ENCODE measurements at places on chromosomes 5 and 9. TPM values are rescaled to one million over a fixed set of nuclear protein-coding genes. Genes with fewer than 3 reads are reported as not detected.

GRCh38 chr5:119501671-119502179, 49.4 kb downstream of the HSD17B4 start:
- H3K4me1 ChIP-seq, result no peaks in the 10 kb centered on the region
- no peak overlapping the region for H3K4me3 ChIP-seq
- H3K27ac ChIP-seq, result no peak overlapping the region
- no peaks in the 10 kb centered on the region for H3K27me3 ChIP-seq
- H3K36me3 ChIP-seq, result peaks cover 3% of the 10 kb centered on the region

DNA sequence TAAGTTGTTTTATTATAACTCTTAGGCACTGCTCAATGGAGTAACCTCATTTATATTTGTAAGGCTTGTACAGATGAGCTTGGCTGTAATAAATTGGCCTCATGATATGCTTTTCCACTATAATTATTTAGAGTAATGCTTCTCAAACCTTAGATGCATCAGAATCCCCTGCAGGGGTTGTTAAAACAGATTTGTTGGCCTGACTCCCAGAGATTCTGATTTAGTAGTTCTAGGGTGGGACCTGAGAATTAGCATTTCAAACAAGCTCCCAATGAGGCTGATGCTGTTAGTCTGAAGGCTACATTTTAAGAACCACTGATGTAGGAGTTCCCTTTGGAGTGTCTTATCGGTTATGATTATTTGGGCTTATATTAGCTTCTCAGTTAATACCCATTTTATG, 38.2 kb upstream of the ARSB start:
- H3K27ac ChIP-seq, result no peak overlapping the region
- no peak for DNase-seq
- H3K4me3 ChIP-seq, result no peak overlapping the region
- no peaks in the 10 kb centered on the region for H3K36me3 ChIP-seq

CER1 gene
- total RNA-seq, result not detected

DNA sequence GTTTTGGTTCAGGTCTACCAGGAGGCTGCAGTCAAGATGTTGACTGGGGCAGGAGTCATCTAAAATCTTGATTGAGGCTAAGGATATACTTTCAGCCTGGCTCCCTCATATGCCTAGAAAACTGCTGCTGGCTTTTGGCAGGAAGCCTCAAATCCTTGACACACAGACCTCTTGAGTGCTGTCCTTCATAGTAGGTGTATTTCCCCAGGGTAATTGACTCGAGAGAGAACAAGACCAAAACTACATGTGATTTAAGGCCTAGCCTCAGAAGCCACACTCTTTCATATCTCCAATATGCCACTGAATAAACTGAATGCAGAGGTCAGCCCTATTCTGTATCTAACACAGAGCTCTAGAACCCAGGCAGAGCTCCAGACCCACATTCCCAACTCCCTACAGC, 402.3 kb upstream of the ADAMTS16 start:
- no peaks in the 10 kb centered on the region for H3K27me3 ChIP-seq
- no peaks in the 10 kb centered on the region for H3K36me3 ChIP-seq
- H3K4me1 ChIP-seq, result no peaks in the 10 kb centered on the region
- H3K4me3 ChIP-seq, result no peak overlapping the region
- no peak for DNase-seq

DNA sequence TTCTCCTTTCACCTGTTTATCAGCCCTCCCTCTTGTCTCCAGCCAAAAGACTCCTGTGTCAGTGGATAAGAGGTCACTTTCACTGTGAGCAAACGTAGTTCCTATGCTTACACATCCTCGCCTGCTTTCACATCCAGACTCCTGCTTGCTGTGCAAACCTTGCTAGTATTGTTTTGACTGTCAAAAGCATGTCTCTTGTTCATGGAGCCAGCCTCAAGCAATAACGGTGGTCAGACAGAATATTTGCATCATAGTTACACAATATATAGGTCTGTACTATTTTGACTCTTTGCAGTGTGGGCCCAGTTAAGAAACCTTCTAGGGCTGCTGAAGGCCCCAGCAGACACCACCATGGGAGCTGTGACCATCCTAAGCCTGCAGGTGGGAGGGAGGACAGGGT, 420.0 kb downstream of the SEMA5A start:
- no peak overlapping the region for H3K27ac ChIP-seq
- no peaks in the 10 kb centered on the region for H3K36me3 ChIP-seq
- H3K4me1 ChIP-seq, result no peaks in the 10 kb centered on the region
- no peaks in the 10 kb centered on the region for H3K27me3 ChIP-seq

DAP gene
- 43.0 TPM for total RNA-seq

DNA sequence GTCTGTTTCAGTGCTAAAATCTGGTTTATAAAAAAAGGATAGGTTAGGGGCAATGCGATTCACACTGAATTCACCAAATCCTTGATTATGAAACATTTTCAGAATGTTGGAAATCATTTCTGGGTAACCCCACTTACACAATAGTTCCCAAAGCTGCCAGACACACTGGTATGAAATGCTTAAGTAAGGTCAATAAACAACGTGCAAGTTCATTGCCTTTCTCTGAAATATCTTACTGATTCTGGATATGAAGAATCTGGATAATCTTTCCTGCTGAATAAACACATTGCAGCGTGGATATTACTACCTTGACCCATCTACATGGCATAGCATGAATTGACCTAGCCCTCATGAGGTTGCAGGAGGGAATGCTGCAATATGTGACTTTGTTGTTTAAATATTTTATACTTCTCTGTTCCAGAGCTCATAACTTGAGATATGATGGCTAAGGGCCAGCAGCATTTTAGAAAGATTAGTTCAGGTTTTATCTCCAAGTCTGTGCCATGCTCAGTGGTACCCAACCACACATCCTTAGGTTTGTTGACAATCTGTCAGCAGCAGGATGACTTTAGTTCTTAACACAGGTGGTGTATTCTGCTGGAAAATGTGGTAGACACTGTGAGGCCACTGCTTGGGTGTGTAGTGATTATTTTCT, 121.0 kb downstream of the NREP start:
- H3K27me3 ChIP-seq, result no peaks in the 10 kb centered on the region
- H3K4me1 ChIP-seq, result no peaks in the 10 kb centered on the region
- DNase-seq, result no peak
- no peaks in the 10 kb centered on the region for H3K36me3 ChIP-seq
- no peak overlapping the region for H3K27ac ChIP-seq

DNA sequence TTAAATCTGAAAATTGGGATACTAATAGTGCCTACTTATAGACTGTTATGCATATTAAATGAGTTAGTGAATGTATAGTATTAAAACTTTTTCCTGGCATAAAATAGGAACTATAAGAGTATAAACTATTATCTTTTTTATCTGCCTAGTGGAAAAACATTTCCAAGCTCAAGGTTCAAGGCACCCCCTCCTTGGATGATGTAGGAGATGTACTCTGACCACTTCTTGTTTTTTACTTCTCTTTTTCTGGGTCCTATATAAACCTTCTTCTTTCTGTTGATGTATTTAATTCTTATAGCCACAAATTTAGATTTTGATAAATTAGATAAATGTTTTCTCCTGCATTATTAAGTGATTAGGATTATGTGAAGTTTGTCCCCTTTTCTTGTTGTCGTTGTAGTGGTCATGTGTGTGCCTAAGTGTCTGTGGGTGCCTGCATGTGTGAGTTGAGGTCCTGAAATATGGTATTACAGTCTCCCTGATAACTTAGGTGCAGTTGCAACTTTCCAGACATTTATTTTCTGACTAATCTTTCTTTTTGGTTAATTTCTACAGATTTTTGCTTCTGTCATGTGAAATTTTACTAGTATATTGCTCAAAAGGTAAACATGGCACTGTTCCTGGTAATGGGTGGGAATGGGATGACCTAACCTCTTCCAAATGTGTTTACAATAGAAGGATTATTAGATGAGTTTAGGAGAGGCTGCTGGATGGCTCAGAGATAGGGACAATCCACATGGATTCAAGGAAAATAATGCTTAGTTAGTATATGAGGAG, 160.8 kb upstream of the CDKN2B start:
- no peak for DNase-seq
- no peak overlapping the region for H3K4me3 ChIP-seq
- H3K27ac ChIP-seq, result no peak overlapping the region
- H3K4me1 ChIP-seq, result no peaks in the 10 kb centered on the region
- H3K27me3 ChIP-seq, result no peaks in the 10 kb centered on the region

- no peak for DNase-seq
- H3K27ac ChIP-seq, result no peak overlapping the region
- no peaks in the 10 kb centered on the region for H3K4me1 ChIP-seq
- no peaks in the 10 kb centered on the region for H3K36me3 ChIP-seq
These were observed 91.9 kb upstream of the PANK3 start for GRCh38 chr5:168670881-168671575.

- no peaks in the 10 kb centered on the region for H3K4me1 ChIP-seq
- no peak for DNase-seq
These were observed 2025.5 kb upstream of the NUDT12 start for GRCh38 chr5:105587963-105588662.

N4BP3 gene
- 3.7 TPM for total RNA-seq

SLC6A19 gene
- total RNA-seq, result not detected

GRCh38 chr5:75992753-75993152, 90.4 kb upstream of the SV2C start:
- no peak overlapping the region for H3K27ac ChIP-seq
- no peaks in the 10 kb centered on the region for H3K27me3 ChIP-seq
- H3K4me3 ChIP-seq, result no peak overlapping the region
- no peaks in the 10 kb centered on the region for H3K4me1 ChIP-seq

GRCh38 chr5:87752362-87752761, 339.6 kb upstream of the CCNH start:
- H3K4me3 ChIP-seq, result no peak overlapping the region
- DNase-seq, result no peak
- no peaks in the 10 kb centered on the region for H3K27me3 ChIP-seq
- H3K4me1 ChIP-seq, result no peaks in the 10 kb centered on the region
- H3K36me3 ChIP-seq, result no peaks in the 10 kb centered on the region

DNA sequence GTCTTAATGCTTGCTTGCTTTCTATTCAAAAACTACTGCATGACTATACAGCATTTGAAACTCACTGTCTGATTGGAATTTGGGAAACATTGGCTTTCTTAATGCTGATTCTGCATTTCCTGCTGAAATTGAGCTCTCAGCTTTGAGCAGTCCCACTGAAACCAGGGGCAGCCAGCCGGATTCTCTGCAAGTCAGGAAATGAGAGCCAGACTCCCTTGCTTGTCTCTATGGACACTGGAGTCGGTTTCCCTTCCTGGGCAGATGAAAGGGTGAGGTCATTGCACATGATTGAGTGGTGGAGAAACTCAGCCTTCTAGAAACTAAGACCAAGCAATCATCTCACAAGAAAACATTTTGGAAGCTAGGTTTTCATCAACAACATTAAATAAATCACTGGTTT, 119.7 kb upstream of the SPATA31C2 start:
- no peaks in the 10 kb centered on the region for H3K4me1 ChIP-seq
- no peaks in the 10 kb centered on the region for H3K36me3 ChIP-seq
- no peaks in the 10 kb centered on the region for H3K27me3 ChIP-seq
- H3K27ac ChIP-seq, result no peak overlapping the region
- DNase-seq, result no peak

RANBP17 gene
- total RNA-seq, result 3.0 TPM

GRCh38 chr5:125848751-125849150, 574.5 kb upstream of the GRAMD2B start:
- no peak overlapping the region for H3K4me3 ChIP-seq
- H3K27me3 ChIP-seq, result no peaks in the 10 kb centered on the region
- H3K36me3 ChIP-seq, result no peaks in the 10 kb centered on the region
- no peak for DNase-seq
- no peak overlapping the region for H3K27ac ChIP-seq

DNA sequence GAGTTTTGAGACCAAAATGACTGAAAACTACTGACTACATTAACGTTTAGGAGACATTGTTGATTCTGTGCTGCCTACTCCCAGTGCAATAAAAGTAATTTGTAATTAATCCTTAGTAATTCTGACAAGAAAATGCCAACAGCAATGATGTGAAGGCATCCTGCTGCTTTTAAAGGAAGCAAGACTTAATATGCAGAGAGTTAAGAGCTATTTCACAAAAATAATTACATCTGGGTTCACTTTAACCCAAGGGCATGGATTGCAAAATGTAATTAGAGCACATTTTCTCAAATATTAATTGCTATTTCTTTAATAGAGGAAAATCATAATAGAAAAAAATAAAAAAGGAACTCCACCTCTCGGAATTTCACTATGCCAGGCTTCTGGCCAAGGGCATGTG, 22.7 kb upstream of the TNFSF8 start:
- H3K36me3 ChIP-seq, result no peaks in the 10 kb centered on the region
- no peaks in the 10 kb centered on the region for H3K27me3 ChIP-seq
- no peak overlapping the region for H3K4me3 ChIP-seq
- no peak for DNase-seq
- H3K4me1 ChIP-seq, result no peaks in the 10 kb centered on the region
- no peak overlapping the region for H3K27ac ChIP-seq

ADRB2 gene
- total RNA-seq, result 0.41 TPM

GRCh38 chr9:119839888-119840287, 470.7 kb upstream of the BRINP1 start:
- no peak for DNase-seq
- H3K4me1 ChIP-seq, result no peaks in the 10 kb centered on the region
- H3K36me3 ChIP-seq, result no peaks in the 10 kb centered on the region

CLIC3 gene
- 2.3 TPM for total RNA-seq

DNA sequence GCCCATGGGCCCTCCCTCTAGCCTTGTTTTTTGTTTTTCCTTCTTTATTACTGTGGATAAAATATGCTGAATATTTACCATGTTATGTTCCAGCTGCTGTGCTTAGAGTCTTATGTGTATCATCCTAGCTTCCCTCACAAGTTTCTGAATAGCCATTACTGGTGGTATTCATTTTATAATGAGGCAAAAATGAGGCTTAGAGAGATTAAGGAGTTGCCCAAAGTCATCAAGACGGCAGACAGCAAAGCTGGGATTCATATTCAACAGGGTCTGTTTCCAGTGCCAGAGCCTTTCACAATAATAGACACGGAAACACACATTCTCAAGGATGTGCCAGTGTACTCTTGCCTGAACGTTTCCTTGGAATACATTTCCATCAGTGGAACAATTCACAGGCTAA, 258.1 kb downstream of the CTNND2 start:
- no peaks in the 10 kb centered on the region for H3K36me3 ChIP-seq
- H3K27me3 ChIP-seq, result no peaks in the 10 kb centered on the region
- H3K4me1 ChIP-seq, result no peaks in the 10 kb centered on the region
- DNase-seq, result no peak
- H3K27ac ChIP-seq, result no peak overlapping the region

SLC25A2 gene
- 1.1 TPM for total RNA-seq

Measured in naive thymus-derived CD4-positive, alpha-beta T cell (primary cell).